ENCODE measurements at places on chromosomes 12 and 14.

- no peak for DNase-seq
Observed at GRCh38 chr12:4918950-4919660, 9.4 kb downstream of the KCNA1 start.

- DNase-seq: no peak
Observed at GRCh38 chr14:23984891-23985602, 3.7 kb upstream of the DHRS4L2 start.

DNA sequence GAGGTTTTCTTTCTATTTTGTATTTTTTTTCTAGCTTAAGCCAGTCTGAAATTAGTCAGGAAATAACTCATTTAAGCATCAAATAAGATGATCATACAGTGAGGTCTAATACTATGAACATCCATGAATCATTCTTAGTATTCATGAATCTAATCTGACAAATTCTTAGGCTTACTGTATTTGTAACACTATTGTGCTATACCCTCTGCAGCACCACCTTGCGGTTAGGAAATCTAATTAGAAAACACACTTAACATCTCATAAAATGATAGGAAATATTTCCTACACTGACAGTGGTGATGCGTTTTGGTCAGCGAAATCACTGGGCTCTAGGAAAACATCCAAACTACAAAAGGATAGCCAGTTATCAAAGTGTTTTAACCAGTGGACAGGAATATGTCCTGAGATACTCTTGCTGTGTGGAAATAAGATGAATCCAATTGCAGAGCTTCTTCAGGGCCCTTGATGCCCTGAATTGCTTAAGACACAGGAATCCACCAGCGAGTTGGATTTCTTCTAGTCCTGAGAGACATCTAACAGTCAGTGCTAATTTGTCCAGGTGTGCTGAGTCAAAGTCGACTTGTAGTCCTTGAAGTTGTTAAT lies 109.3 kb upstream of the MYF6 start:
- no peak for DNase-seq

- DNase-seq: no peak
Observed at GRCh38 chr12:89270548-89270947, 81.8 kb downstream of the DUSP6 start.

GRCh38 chr14:93742761-93743160 lies 45.5 kb downstream of the PRIMA1 start:
- DNase-seq: no peak

GRCh38 chr14:51547260-51547659 lies 104.5 kb upstream of the FRMD6 start:
- no peak for DNase-seq

DNA sequence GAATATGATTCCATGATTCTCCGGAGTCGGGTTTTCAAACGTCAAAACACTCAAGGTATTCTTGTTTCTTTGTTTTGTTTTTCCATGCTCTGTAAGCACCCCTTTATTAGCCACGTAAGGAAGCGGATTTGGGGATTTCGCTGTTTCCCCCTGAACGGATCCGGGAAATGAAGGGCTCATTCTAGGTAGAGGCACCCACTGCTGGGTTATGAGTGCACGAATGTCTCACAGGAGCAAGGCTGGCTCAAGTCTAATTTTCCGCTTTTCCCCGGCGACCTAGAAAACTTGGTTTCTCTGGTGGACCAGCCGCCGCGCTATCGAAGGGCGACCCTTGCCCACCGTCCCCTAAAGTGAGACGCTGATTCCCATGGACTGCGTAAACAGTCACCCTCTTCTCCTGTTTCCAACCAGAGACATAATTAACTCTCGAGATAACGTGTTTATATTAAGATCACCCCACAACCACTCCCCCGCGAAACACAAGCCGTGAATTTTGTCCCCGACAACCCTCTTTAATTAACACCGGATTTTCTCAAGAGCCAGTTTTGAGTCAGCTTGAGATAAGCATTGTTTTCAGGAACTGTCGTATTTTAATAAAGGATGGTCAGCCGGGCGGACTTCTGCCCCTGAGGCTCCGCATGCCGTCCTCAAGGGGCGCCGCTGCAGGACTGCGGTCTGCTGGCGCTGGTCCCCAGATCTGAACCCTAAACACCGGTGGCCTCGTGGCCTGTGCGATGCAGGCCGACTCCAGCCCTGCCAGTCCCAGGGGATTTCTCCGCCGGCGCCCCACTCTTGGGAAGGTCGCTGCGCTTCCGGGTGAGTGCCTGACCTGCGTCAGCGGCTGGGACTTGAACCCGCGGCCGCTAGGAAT lies 515 bp upstream of the ABCC9 start:
- no peak for DNase-seq

GRCh38 chr12:27548301-27549199 lies 24.5 kb downstream of the PPFIBP1 start:
- DNase-seq: peak; percentile 84

GRCh38 chr14:33962016-33962415 lies 11.1 kb upstream of the EGLN3 start:
- no peak for DNase-seq

DNA sequence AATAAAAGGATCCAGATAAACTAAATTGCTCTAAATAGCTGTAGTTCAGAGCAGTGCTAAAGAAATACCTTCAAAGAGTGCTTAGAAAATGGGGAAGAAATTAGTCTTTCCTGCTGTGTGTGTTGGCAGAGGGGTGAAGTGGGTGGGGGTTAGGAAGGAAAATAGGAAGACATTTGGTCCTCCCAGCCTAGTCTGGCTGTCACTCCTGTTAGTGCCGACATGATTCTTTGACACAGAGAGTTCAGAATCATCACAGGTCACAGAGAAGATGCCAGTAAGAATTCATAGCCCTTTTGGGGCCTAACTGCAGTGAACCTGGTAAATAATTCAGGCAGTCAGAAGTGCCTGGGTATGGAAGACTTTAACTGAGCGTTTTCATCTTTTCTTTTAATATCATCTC lies 74.8 kb downstream of the FLRT2 start:
- no peak for DNase-seq

- DNase-seq: no peak
Observed at GRCh38 chr12:130162267-130162666, at the start of gene FZD10. TSS of gene FZD10 (plus strand) at chr12:130162464. CDS start at chr12:130162943, 479 bp downstream.

GRCh38 chr12:2664721-2665577 lies 129.8 kb upstream of the FKBP4 start:
- DNase-seq: no peak

GRCh38 chr14:60594062-60594461 lies 55.2 kb downstream of the SIX1 start:
- DNase-seq: peak; percentile 95
